ENCODE measurements at places on chromosomes 1 and 21. TPM values are rescaled to one million over a fixed set of nuclear protein-coding genes. Genes with fewer than 3 reads are reported as not detected.

AMY2A gene
- not detected for total RNA-seq

RHD gene
- total RNA-seq: not detected

DNA sequence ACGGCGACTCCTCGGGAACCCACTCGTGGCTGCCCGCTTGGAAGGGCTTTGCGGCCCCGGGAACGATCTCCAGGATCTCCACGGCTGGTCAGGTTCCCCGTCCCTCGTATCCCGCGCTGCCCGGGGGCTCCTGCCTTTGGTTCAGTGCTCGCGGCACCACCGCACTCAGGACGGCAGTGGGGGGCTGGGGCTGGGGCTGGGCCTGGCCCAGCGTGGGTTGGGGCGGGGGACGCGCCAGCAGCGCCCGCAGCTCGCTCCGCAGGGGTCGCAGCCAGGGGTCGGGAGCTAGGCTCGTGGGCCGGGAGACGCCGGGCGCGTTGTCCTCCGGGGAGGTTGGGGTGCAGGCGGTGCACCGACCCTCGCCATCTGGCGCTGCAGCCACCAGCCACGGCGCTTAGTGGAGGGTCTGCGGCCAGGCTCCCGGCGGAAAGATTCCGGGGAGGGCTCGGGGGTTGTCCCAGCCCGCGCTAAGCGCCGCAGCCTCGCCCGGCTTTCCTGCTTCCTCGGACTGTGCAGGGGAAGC, 8.9 kb downstream of the SIM2 start:
- no peak for DNase-seq

DNA sequence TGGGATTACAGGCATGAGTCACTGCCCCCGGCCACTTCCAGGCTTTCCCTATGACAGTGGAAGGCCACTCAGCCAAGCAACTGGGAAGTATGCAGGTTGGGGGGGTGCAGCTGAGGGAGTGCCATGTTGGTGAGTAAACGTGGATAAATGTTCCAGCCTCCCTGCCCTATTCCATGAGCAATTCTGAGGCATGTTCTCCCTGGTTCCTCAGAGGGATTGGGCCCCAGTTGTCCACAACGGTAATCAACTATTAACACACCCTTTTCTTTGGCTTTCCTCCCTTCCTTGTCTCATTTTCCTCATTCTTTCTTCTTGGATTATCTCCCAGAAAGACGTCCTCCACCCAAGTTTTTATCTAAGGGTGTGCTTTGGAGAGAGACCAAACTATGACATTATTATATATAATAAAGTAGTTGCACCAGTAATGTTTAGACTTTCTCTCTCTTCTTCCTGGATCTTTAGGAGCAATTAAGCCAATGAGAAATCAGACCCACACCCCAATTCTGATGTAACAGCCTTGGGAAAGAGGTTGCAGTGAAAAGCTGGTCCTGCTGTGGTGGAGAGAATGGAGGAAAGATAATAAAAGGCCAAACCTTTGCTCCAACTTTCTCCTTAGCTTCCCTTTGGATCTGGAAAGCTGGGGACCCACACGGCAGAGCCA, 6.8 kb upstream of the SLAMF9 start:
- peak; percentile 37 for DNase-seq

IFI44L gene
- total RNA-seq: 5.4 TPM

DNA sequence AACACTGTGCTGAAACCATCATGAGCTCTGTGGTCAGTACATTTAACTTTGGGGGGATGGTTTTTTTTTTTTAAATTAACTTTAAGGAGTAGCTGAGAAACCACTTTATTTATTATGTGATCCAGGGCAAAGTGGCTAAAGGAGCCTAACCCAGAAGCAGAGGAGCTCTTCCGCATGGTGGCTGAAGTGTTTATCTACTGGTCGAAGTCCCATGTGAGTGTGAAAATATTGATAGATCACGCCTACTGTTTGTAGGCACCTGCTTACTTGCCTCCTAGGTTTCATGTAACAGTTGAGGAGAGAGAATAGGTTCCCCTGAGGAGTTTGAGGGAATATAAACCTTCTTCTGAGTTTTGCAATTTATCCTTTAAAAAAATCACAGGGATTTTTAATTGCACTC, 181.4 kb downstream of the ZP4 start:
- no peak for DNase-seq

USH2A gene
- total RNA-seq: under 0.01 TPM

- peak; percentile 44 for DNase-seq
These were observed 5.6 kb upstream of the RGS4 start for GRCh38 chr1:163063610-163064009.

DNA sequence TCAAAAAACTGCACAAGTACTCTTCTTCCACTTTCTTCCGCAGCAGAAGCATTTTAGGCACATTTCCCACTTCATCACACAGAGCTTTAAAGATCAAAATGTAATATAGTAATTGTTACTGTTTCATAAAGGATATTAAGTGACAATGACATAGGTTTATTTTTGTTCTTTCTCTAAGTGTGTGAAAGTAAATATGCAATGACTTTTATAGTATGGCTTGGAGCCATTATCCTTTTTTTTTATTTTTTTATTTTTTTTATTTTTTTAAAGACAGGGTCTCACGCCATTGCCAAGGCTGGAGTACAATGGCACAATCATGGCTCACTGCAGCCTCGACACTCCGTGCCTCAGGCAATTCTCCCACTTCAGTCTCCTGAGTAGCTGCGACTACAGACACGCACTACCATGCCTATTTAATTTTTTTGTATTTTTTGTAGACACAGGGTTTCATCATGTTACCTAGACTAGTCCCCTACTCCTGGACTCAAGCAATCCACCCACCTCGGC, 7.0 kb downstream of the TRIM33 start:
- peak; percentile 22 for DNase-seq

DNA sequence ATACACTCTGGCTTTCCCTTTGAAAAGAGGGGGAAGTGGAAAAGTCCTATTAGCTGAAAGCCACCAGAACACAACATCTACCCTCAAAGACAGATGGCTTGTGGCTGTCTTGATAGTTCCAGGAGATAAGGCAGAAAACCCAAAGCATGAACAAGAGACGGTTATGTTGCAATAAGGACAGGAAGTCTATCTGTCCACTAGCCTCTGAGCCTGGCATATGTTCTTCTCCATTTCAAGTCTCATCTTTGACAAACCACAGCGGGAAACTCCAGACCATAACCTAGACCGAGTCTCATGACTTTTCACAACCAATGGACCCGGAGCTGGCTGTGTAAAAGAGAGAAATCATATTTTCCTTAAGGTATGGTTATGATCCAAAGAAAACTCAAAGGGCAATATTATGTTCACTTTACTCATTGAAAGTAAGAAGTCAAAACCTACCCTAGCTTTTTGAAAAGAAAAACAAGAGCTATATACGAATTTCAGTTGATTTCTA, 33.8 kb downstream of the DUSP10 start:
- peak; percentile 97 for DNase-seq

- DNase-seq: no peak
These were observed 150.3 kb upstream of the IRF2BP2 start for GRCh38 chr1:234760303-234760723.

DNA sequence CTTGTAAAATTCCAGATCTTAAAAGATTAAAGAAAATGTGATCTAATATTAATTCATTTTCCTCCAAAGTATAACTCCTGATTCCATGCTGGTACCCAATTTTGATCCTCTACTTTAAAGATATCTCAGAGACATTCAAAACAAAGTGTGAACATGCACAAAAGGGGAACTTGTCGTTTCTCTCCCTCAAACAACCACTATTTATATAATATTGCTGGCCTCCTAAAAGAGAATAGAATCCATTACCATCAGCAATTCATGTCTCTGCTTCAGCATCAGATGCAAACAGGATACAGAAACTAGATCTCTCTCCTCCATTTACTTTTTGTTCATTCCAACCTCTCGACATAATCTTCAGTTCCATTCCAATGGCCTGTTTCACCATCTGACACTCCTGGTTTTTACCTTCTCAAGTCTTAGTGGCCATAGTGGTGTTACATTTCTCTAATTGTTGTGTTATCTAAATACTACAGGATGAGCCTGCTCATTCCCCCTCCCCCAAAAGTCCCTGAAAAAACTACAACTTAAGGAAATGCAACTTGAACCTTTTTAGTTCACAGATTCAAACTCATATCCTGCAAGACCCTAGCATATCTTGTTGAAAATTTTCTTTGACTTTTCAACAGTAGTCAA, 4.1 kb downstream of the NRIP1 start:
- no peak for DNase-seq

AADACL4 gene
- total RNA-seq: not detected

GRCh38 chr1:184187097-184187496, 135.6 kb downstream of the TSEN15 start:
- no peak for DNase-seq

PTCH2 gene
- 0.12 TPM for total RNA-seq

DNA sequence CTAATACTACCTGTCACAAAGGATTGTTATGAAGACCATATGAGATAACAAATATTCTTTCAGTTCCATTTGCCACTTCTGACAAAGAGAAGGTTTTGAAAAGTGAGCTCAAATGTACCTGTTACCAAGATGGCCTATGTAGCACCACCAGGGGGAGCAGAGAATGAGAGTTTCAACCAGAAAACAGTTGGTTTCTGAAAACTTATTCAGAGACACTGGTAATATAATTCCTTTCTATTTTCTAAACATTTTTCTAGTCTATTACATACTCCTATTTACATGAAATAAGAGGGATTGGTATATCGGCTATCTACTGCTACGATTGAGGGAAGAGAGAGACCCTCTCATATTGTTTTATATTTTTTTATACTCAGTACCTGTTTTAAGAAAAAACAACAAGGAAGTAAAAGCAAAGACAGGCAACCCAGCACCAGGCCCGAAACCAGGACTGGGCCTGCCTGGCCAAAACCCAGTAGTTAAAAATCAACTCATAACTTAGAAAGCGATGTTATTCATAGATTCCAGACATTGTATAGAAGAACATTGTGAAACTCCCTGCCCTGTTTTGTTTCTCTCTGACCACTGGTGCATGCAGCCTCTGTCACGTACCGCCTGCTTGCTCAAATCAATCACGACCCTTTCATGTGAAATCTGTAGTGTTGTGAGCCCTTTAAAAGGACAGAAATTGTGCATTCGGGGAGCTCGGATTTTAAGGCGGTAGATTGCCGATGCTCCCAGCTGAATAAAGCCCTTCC, 48.3 kb downstream of the IL23R start:
- DNase-seq: peak; percentile 21

DNA sequence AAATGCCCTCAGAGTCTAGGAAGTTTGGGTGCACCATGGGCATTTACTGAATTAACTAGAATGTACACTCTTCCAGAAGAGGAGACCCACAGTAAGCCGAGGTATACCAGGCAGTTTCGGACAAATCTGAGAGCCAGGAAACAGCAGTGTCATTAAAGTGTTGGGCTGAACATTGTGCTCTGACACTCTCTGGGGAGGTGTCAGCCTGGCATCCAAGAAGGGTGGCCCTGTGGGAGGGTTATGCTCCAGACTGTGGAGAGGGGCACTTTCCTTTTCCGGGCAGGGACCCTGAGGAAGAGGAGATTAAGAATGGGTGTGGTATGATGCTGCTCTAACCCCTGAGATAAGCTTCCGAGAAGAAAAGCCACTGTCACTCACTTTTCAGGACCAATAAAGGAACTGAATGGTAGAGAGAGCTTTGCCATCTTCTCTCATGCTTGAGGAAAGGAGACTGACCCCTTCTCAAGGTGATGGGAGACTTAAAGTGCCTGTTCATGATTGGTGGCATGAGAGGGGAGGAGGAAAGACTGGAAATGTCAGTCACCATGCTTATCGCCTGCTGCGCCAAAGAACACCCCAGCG, 98.2 kb downstream of the UCK2 start:
- no peak for DNase-seq

- no peak for DNase-seq
These were observed 81.9 kb downstream of the SPATA17 start for GRCh38 chr1:217712925-217713597.

DNA sequence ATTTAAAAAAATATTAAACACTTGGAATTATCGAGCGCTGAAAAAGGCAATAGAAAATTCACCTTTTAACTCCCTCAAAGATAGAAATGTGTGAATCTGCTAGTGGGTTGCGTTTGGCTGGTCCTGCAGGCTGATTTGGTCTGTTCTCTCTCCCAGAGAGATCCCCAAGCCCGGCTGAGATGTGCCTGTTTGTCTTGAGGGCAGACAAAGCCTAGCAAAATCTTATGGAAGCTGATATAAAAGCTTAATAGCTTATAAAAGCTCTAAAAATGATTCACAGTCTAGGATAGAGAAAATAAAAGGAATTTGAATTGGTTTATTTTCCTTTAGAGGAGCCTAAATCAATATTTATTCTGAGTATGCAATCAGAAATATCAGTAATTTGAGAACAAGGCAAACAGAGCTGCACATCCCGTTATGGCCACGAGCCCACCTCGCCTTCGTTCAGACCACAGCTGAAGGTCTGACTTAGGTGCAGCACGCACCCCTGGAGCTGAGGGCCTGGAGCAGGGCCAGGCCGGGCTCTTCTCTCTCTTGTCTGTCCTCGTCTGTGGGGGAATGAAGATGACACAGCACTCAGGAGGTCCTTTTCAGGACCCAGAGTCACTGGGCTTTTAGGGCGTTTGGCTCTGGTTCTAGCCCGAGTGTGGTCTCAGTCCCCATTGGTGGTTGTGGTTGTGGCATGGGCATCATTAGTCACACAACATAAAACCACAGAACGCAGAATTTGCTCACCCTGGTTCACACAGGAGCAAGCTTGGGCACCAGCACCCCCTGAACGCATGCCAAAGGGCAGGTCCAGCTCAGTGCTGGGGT, 18.6 kb downstream of the PDE9A start:
- peak; percentile 54 for DNase-seq

DNA sequence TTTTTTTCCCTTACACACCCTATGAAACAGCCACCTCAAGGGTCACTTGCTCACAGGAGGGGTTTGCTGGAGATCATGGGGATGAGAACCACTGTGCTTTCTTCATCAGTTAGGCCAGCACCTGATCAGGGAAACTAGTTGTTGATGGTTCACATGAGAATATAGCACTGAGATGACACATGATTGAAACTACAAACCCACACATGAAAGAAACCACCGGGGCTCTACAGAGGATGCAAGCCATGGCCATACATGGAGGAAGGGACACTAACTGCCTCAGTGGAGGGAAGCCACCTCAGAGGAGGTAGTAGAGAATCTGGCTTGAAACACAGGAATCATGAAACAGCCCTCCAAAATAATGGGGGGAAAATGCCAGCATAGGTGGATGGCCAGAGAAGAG, 63.2 kb downstream of the PRKAB2 start:
- DNase-seq: no peak

GRCh38 chr1:117499071-117499470, 106.8 kb upstream of the TENT5C start:
- DNase-seq: no peak

DNA sequence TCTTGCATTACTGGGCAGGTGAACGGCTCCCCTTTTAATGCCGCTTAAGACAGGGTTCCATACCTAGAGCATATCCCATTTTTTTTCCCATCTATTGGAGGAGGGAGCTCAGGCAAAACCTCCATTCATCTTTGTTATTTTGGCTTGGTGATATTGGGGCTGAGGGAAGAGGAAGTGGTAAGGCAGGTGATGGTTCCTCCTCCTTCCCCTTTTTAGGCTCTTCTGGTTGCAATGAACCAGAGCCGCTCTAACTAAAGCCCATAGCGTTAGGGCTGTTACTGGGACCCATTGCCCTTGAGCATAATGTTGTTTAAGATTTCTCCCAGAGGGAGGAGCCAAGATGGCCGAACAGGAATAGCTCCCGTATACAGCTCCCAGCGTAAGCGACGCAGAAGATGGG, 21.1 kb downstream of the PYHIN1 start:
- no peak for DNase-seq

PLA2G5 gene
- not detected for total RNA-seq

- DNase-seq: no peak
These were observed 24.9 kb downstream of the SUSD4 start for GRCh38 chr1:223338811-223339746.

AMY1B gene
- total RNA-seq: not detected

- peak; percentile 23 for DNase-seq
These were observed 61.3 kb downstream of the RAP1GAP start for GRCh38 chr1:21607549-21608529.
